Lower lobe of right lung (tissue), 2 donors: ENCODE measurements at places on chromosomes 4 and X. TPM values are rescaled to one million over a fixed set of nuclear protein-coding genes. Genes with fewer than 3 reads are reported as not detected.
A peak's percentile ranks its signal among the peaks of the same experiment; 100 is the strongest.

Gene ZNF630
- total RNA-seq = 4.0 TPM

Gene LNX1
- 5.4 TPM for total RNA-seq

Gene PHOX2B
- total RNA-seq = not detected

Gene MAGED4B
- total RNA-seq = 6.4 TPM

- no peak for DNase-seq
These were observed 114.7 kb upstream of the LNX1 start for GRCh38 chr4:53705972-53706371.

DNA sequence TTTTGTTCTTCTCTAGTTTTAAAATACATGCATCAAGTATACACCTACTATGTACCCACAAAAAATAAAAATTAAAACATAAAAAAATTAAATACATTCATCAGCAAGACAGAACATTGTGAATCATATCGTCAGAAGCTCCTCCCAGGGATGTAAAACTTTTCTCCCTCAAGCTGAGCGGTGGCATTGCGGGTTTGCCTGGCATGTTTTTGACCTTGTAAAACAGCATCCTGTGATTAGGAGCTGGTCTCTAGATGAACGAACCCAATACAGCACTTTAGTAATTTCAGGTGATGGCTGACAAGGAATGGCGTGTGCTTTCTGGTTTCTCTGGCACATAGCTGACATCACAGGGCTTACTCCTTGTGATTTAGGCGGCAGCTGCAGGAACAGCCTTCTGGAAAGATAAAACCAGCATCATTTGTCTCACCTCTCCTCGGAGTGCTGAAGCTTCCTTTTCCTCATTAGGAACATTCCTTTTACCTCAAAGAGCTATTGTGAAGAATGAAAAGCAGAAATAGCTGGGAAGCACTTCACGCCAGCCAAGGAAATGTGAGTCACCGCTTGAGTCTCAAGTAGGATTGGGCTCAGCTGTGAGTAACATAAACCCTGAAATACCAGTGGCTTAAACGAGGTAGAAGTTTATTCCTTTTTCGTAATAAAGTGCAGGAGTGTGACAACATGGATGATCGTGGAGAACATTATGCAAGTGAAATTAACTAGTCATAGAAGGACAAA lies 44.3 kb downstream of the NYX start:
- no peak for DNase-seq

DNA sequence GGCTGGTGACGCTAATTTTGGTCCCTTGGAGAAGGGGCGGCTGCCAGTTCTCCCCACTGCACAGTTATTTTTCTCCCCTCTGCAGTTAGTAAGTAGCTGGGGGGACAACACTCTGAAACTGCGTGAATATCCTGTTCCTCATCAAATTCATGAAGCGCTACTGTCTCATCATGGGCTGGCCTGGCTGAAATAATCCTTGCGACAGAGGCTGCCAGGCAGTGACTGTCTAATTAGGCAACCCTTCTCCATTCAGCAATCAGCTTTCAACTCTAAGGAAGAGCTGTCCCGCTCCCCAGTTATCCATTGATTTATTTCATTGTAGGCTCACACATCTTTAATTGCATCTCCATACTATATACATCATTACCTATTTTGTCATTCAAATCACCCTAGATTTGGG lies 8.2 kb downstream of the SH3TC1 start:
- no peak for DNase-seq

GRCh38 chrX:72102126-72102525 lies 29.6 kb downstream of the RTL5 start:
- no peak for DNase-seq

GRCh38 chrX:49278081-49278480 lies 8.5 kb downstream of the PPP1R3F start:
- DNase-seq = no peak

DNA sequence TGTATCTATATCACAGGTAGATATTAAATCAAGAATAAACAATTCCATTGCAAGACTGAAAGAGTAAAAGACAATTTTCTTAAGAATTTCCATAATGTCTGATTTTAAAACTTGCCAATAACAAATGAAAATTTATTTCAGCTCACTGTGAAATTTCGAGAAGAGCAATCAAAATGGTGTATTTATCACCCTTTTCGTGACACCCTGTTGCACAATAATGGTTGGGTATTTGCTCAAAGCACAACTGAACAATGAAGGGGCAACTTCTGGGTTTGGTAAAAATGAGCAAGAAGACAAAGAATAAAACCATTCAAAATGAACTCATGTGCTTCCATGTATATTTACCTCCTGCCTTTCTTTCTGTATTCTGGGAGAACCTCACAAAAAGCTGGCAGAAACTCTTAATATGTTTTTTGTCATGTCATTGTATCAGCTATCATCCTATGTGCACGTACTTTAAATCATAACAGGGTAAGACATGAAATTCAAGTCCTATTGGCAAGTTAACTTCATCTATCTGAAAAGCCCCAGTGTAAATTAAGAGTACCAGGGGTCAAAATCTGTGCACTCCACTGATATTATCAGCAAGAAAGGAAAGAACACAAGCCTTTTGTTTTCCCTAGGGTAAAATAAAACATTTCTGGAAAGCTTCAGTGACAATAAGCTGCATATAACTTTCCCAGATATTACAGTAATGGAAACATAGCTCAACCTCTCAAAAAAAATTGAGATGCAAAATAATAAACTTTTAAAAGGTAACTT lies 126.9 kb upstream of the CBR4 start:
- DNase-seq = no peak

DNA sequence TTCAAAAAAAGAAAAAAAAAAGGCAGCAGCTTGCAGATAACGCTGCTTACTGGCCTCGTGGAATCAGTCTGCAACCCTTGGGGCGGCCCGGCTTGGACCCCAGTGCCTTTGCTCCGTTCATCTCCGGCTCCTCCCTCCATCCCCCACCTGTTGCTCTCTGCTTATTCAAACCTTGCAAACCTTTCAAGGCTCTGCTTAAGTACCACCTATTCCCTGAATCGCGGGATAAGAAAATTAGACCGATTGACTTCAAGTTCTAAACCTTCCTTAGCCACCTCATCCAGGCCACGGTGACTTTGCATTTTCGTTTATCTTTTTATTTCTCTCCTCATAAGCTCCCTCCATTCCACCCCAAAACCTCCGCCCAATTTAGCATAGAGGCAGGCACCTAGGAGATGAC lies 1.4 kb upstream of the PHKA1 start:
- no peak for DNase-seq

DNA sequence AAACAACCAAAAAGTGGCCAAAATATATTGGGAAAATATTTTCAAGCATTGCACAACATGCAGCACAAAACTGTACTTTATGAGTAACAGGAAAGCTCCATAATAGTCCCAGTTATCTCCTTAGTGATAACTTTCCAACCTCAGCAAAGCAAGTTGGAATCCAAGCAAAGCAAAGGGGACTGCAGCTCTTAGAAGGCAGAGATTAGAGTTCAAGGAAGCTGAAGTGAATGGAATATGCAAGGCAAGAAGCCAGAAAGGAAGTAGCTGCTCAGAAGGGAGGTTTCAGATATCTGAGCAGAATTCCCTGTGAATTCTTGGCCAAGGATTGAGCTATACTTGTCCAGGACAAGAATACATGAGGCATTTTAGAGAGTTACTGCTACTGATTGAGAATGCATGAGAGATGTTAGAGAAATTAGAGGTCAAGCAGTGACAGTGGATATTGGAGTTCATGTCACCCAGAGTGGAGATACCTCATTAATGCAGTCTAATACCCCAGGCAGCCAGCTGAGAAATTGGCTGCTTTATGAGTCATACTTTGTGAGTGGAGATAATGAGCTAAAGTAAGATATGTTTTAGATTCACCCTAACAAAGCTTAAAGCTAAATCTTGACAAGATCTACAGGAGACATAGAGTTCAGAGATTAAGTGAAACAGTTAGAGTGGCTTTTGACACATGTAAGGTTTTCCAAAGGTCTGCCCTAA lies 102.8 kb downstream of the INPP4B start:
- DNase-seq = no peak

GRCh38 chr4:10403633-10404445 lies 53.4 kb downstream of the ZNF518B start:
- DNase-seq = no peak

- DNase-seq = no peak
These were observed 308.8 kb upstream of the TECRL start for GRCh38 chr4:64718091-64718490.

DNA sequence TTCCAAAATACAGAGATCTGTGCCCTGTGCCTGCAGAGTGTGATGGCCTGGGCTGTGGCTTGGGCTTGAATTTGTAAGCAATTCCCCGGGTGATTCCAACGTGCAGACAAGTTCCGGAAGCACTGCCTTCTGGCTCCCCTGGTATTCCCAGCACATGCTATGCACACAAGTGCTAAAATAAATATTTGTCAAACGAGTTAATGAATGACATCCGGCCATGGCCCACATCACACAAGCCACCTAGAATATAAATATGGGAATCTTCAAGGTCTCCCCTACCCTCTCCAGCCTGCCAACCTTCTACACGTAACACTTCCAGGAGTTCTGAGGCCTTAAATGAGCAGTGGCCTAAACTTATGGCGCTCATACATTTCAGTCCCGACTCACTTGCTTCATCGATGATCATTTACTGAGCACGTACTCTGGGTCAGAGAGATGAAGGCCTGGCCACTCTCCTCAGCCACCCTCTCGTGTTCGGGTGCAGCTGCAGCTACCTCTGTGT lies 21.3 kb downstream of the DCTD start:
- DNase-seq = no peak

- peak; percentile 84 for DNase-seq
These were observed at the start of gene SETD7 for GRCh38 chr4:139556071-139556723. SETD7 (minus strand) TSS chr4:139556219; CDS start chr4:139556137, 82 bp downstream.
